Suppressor macrophage treated with lipopolysaccharide for 4 hours (primary cell): ENCODE measurements at places on chromosomes 12 and 14.

GRCh38 chr12:124633365-124634362 lies 66.3 kb upstream of the NCOR2 start:
- DNase-seq, result peak; percentile 86

DNA sequence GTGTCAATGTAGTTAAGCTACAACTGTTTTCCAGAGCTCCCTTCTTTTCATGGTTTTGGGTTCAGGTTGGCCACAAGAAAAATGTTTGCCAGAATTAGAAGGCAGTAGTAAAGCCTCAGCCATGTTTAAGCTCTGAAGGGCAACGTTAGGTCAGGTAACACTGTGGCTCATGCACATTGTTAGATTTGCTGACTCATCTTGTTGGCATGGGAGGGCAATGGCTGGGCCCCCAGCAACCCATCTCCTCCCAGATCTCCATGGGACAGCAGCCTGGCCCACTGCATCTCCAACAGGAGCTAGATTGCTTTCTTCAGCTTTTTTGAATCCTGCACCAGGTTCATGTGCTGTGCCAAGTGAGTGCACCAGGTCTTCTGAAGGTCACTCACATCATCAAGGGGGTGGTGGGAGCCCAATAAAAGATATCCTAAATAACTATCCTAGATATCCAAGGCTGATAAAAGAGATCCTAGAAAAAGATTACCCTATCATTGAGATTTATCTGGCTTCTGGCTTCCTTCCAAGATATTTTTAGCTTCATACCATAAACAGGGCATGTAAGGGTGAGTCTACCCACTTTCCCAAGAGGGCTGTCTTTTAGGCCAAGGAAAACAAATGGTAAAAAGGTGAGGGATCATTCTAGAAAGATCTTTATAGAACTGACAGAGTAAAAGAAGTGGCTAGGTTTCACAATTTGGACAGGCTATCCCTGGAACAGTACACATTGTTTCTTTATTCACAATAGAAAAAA lies 28.9 kb downstream of the PTGER2 start:
- DNase-seq, result no peak

- DNase-seq, result no peak
Observed at GRCh38 chr12:46936042-46936441, 110.2 kb upstream of the SLC38A4 start.

GRCh38 chr14:50335989-50336824 lies 24.1 kb downstream of the DMAC2L start:
- peak; percentile 9 for DNase-seq

- no peak for DNase-seq
Observed at GRCh38 chr12:45586486-45586885, 143.0 kb upstream of the ARID2 start.

DNA sequence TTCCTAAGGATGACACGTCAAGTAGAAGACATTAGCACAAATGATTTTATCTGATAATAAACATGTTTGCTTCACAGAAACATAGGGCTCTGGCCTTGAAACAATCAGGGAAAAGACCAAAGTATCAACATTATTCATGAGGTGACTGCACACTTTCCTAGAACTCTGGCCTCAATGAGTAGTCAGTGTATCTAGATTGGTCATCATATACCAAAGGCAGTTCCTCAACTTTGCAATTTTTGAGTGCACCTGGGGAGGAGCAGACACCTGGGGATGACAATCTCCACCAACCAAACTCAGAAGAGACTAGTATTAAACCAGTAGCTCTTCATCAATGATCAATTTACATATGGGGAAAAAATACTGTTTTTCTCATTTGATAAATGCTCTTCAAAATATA lies 4.5 kb downstream of the EDDM3A start:
- no peak for DNase-seq

- DNase-seq, result no peak
Observed at GRCh38 chr12:108679106-108679681, 45.5 kb upstream of the SELPLG start.

GRCh38 chr12:54658306-54659264 lies 10.4 kb upstream of the DCD start:
- DNase-seq, result peak; percentile 63

GRCh38 chr12:48104531-48104930 lies 1.3 kb downstream of the SENP1 start:
- DNase-seq, result no peak

- DNase-seq, result no peak
Observed at GRCh38 chr12:66549050-66549389, 129.9 kb downstream of the GRIP1 start.

DNA sequence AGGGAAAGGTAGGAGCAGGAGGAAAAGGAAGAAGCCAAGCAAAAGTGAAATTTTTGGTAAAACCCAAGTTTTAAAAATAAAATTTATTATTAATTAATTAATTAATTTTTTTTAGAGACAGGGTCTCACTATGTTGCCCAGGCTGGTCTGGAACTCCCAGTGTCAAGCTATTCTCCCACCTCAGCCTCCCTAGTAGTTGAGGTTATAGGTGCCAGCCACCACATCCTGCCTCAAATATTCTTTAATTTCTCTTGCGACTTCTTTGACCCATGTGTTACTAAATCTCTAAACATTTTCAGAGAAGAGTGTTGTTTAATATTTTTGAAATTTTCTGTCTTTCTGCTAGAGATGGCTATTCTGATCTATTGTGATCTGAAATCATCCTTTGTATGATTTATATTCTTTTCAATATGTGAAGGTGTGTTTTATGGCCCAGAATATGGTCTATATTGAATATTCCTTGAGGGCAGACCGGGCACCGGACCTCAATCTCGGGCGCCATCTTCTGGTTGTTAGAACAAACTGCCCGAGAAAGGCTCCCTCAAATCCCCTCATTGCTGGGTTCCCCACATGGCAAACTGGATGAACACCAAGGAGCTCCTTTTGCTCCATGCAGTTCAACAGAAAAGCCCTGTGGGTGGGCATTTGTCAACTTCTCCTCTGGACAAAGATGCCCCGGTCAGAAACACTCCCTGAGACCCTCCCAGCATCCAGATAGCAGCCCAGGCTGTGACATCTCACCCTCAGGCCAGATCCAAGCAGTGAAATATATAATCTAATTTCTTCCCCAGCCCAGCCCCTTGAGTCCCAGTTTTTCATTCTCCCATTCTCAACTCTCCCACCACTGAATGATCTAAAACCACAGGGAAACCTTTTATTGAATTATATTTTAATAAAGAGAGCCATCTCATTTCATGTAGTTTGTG lies 110.5 kb downstream of the ASCL4 start:
- DNase-seq, result peak; percentile 77

DNA sequence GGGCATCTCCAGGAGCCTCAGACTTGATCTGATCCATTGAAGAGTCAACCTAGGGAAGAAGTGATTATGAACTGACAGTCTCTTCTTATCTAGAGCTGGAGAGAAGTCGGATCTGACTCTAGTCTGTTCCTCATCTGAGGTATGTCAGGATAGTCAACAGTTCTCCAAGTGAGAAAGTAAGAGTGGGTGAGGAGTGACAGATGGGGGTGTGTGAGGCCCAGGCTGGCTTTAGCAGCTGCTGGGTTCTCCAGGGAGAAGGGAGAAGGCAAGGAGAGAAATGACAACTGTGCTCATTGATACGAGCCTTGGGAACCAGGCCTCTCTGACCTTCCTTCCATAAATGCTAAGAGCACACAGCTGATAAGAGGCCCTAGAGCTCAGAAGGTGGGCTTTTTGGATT lies 53.3 kb downstream of the IRAK3 start:
- DNase-seq, result peak; percentile 26

DNA sequence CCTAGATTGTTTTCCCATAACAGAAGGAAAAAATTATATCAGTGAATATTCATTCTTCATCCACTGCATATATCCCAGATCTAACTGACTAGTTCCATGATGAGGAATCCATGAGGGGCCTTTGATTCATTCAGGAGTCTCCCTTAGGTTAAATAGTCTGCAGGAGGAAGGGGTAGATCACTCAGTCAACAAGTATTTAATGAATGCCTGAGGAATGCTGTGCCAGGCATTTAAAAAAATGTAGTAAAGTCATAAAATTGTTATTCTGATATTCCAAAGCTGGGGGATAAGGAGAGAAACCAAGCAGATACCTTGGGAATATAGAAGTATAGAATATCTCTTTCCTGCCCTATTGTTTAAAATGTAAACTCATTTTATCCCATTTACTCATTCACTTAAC lies 216.2 kb upstream of the CAND1 start:
- DNase-seq, result no peak

- peak; percentile 52 for DNase-seq
Observed at GRCh38 chr14:22671622-22672021, 27.5 kb upstream of the OR6J1 start.

DNA sequence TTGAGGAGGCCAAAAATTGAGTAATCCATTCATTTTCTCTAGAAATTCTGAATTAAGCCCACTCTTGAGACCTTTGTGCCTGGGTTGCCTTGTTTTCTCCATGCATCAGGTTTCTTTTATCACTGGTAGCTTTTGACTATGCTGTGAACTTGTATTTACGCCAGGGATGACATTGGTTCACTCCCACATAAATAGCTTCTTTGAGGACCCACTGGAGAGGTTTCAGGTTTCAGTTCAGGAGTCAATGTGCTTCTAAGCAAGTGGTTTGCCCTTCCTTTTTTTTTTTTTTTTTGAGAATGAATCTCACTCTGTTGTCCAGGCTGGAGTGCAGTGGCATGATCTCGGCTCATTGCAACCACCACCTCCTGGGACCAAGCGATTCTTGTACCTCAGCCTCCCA lies 10.2 kb upstream of the SLC17A8 start:
- no peak for DNase-seq

- DNase-seq, result no peak
Observed at GRCh38 chr14:86613786-86614185, 1083.8 kb downstream of the FLRT2 start.

DNA sequence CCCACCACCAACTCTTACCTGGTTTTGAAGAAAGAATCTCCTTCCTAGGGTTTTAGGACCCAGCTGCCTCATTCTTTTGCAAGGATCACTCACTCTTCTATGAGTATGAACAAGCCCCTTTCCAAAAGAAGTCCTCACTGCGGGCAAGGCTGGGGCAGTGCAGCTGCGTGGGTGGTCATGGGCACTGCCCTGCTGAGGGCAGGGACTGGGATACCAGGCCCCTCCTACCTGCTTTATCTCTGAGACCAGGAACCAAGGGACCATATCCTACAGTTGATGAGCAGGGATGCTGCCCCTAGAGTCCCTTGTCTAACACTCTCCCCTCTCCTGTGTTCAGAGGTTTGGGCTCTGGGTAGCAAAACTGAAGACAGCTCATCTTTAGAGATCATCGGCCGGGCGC lies 20.5 kb downstream of the HPD start:
- no peak for DNase-seq

DNA sequence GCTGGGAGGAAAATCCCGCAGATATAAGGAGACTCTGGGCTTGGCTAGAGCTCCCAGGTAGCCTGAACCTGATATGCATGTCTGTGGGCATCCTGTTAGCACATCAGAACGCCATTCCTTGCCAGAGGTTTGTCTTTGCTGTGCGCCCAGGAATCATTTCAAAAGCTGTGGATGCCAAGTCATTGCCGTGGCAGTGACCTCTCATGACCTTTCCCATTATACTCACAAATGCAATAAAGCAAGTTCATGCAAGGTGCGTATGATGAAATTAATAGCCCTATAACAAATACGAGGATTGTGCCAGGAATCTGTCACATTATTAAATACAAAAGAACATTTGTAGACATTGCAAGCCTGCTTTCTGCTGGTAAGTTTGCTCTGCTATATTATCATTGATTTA lies 229.1 kb upstream of the PELI2 start:
- no peak for DNase-seq

- no peak for DNase-seq
Observed at GRCh38 chr14:20818861-20819260, 16.2 kb upstream of the RNASE1 start.

- no peak for DNase-seq
Observed at GRCh38 chr12:29102741-29103140, 46.3 kb upstream of the FAR2 start.

DNA sequence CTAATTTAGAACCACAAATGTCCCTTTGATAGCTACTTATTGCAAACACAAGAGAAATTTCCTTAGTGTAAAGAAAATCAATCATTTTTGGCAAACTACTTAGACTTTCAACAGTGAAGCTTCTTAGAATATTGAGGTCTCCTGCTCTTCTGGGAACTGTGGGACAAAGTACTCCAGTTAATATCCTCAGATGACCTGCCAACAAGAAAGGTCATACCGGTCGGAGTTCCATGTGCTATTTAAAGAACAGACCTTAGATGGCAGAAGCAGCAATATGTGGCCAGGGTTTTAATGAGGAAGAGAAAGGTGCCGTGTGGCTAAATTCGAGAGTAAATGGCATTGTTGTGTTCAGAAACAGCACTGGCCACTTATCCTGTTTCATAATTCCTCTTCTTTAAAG lies 114.7 kb upstream of the AMIGO2 start:
- no peak for DNase-seq

GRCh38 chr14:50846226-50846880 lies 15.4 kb upstream of the NIN start:
- DNase-seq, result no peak

DNA sequence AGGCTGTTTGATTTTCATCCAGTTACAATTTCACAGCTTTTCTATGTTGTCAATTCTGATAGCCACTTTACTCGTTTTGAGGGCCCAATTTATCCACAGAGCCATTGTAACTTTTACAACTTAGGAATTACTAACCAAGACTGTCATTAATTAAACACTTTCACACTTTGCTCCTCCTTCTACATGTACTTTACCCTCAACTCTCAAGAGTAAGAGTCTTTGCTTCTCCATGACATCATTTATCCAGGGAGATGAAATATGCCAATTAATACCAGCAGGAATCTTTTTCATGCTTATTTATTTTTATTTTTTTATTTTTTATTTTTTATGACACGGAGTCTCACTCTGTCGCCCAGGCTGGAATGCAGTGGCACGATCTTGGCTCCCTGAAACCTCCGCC lies 13.5 kb downstream of the SLIRP start:
- no peak for DNase-seq

- peak; percentile 16 for DNase-seq
Observed at GRCh38 chr14:77212943-77213678, 31.5 kb downstream of the TMEM63C start.

DNA sequence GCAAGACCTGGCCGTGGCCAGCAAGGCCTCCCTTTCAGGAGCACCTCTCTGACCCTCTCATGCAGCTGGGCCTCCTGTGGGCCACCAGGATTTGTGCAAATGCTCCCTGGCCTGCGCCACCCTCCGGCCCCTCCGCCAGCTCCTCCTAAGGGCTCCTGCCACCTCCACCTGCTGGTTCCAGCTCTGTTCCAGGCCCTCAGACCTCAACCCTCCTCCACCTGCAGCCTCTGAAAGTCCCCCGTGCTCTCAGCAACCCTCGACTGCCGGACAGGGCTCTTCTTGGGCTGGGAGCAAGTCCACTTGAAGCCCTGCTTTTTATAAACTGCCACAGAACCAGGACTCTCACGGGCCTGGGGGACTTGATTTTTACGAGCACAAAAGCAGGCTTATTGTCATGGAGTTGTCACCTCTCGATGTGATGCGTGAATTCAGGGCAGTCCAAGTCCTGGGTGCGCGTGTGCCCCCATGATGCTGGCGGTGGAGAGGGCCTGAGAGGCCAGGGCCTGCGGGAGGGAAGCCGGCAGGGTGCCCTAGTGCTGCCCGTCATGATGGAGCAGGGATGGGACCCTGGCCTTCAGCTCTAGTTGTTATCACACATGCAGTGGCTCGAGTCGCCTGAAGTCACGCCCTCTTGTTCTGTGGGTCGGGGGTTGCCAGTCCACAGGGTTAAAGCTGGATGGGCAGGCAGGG lies 9.1 kb downstream of the TEDC1 start:
- no peak for DNase-seq

- no peak for DNase-seq
Observed at GRCh38 chr14:80570930-80571298, 359.6 kb upstream of the DIO2 start.

- DNase-seq, result no peak
Observed at GRCh38 chr12:14935031-14935430, 3.3 kb downstream of the ERP27 start.

GRCh38 chr12:52439420-52439819 lies 5.2 kb upstream of the KRT75 start:
- no peak for DNase-seq
